ENCODE measurements at places on chromosomes 2 and 18. TPM values are rescaled to one million over a fixed set of nuclear protein-coding genes. Genes with fewer than 3 reads are reported as not detected.

DNA sequence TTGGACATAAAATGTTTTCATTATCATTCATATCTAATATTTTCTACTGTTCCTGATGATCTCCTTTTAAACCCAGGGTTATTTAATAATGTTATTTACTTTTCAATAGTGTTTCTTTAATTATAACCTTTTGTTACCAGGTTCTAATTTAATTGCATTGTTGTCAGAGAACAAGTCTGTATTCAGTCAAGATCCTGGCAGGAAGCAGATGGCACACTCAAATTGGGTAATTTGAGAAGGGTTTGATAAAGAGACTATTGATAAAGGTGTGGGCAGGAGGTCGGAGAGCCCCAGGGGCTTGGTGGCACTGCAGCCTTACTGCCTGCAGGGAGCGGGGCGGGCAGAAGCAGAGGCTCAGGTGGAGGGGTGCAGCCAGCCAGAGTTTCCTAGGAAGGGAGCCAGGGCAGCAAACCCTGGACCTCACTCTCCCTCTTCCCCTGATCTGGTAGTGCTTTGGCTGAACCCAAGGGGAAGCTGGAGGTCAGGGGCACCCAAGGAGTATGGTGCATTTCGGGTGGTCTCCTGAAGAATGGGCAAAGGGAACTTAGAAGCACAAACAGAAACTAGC, 2.3 kb upstream of the KIF1A start:
- DNase-seq: no peak
- H3K27ac ChIP-seq: no peak overlapping the region
- no peak overlapping the region for H3K4me3 ChIP-seq
- H3K27me3 ChIP-seq: peaks cover 100% of the 10 kb centered on the region
- no peaks in the 10 kb centered on the region for H3K36me3 ChIP-seq

GRCh38 chr2:27441958-27442919, at the start of gene KRTCAP3:
TSS of gene KRTCAP3 (plus strand) at chr2:27442381. CDS start at chr2:27442413, 32 bp downstream.
- H3K27me3 ChIP-seq: no peaks in the 10 kb centered on the region
- H3K4me1 ChIP-seq: peaks cover 13% of the 10 kb centered on the region
- peak within 1 kb of the TSS; percentile 77 for H3K27ac ChIP-seq
- peak; percentile 84 for DNase-seq

DNA sequence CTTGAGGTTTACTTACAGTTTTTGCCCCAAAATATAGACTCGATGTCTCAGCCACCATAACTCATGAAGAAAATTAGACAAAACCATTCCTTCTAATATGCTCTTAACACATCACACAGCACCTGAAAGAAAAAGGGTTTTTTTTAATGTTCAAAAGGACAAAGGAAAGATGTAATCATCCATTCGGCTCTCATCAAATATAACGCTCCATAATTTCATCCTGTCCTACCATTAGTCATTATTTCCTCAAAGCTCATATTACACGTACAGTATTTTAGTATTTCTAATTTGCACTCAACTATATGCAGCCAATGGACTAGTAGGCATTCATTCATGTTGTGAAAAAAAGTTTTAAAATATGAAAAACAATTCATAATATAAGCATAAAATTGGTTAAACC, 24.8 kb downstream of the ESCO1 start:
- no peak for DNase-seq
- H3K27me3 ChIP-seq: no peaks in the 10 kb centered on the region
- no peak overlapping the region for H3K4me3 ChIP-seq
- H3K4me1 ChIP-seq: no peaks in the 10 kb centered on the region
- H3K27ac ChIP-seq: no peak overlapping the region
- H3K36me3 ChIP-seq: no peaks in the 10 kb centered on the region

DNA sequence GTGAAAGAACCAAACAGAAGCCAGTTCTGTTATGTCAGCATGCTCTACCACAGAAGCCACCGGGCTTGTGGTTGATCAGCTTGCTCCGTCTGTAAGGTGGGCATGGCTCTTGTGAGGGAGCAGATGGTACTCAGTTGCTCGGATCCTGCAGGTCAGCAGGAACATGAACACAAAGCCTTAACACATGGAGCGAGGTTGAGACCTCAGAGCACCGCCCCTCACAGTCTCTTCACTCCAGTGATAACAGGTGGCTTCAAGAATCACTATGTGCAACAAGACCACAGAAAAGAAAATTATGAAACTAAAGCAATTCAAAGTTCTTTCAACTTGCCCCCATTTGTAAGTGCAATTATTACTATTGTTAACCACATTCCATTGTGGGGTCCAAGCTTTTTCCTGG, 72.1 kb downstream of the OSBPL6 start:
- no peak overlapping the region for H3K4me3 ChIP-seq
- H3K27ac ChIP-seq: no peak overlapping the region
- H3K36me3 ChIP-seq: no peaks in the 10 kb centered on the region
- H3K27me3 ChIP-seq: no peaks in the 10 kb centered on the region

DNA sequence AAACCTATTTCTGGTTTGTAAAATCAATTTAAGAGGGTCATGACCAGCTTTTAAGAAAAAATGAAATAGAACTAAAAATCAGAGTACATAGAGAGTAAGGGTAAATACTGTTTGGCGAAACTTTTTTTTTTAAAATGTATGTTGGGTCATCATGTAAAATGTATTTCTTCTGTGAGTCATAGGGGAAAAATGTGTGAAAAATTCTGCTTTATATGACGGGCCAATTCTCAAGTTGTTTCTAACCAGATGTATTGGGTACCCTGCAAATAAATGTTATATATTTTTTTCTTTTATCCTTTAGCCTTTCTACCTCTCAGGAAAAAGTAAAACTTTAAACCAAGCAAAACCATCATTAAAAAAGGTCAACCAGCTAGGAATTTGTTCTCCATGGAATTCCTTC, 13.9 kb downstream of the AFTPH start:
- no peaks in the 10 kb centered on the region for H3K27me3 ChIP-seq
- no peak overlapping the region for H3K27ac ChIP-seq
- no peak overlapping the region for H3K4me3 ChIP-seq
- DNase-seq: no peak
- H3K36me3 ChIP-seq: no peaks in the 10 kb centered on the region

- peaks cover 2% of the 10 kb centered on the region for H3K27me3 ChIP-seq
- no peak overlapping the region for H3K27ac ChIP-seq
- no peaks in the 10 kb centered on the region for H3K4me1 ChIP-seq
- no peak overlapping the region for H3K4me3 ChIP-seq
- H3K36me3 ChIP-seq: no peaks in the 10 kb centered on the region
Observed at GRCh38 chr2:238504181-238504931, 77.6 kb downstream of the ASB1 start.

GRCh38 chr2:202690321-202690900, 55.6 kb downstream of the FAM117B start:
- no peaks in the 10 kb centered on the region for H3K4me1 ChIP-seq
- H3K27ac ChIP-seq: no peak overlapping the region
- H3K36me3 ChIP-seq: no peaks in the 10 kb centered on the region
- no peaks in the 10 kb centered on the region for H3K27me3 ChIP-seq

DNA sequence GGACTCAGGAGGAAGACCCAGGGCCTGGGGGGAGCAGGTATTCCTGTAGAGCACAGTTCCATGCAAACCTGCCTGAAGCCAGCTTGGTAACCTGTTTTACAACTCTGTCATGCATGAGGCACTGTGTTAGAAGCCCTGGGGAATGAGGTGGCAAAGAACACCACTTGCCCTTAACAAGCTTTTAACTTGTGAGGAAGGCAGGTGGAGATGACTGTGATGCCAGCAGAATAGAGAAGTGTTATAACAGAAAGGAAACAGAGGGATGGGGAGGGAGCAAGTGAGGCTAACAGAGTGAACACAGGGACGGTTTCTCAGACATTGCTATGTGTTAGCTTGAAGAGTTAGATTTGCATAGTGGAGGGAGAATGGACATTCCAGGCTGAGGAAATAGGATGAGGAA, 11.5 kb upstream of the IL1A start:
- H3K27ac ChIP-seq: no peak overlapping the region
- no peak overlapping the region for H3K4me3 ChIP-seq
- H3K36me3 ChIP-seq: no peaks in the 10 kb centered on the region
- no peaks in the 10 kb centered on the region for H3K27me3 ChIP-seq

GRCh38 chr2:42906111-42906556, 113.8 kb upstream of the HAAO start:
- DNase-seq: no peak
- no peaks in the 10 kb centered on the region for H3K27me3 ChIP-seq
- H3K27ac ChIP-seq: peak overlapping the region; percentile 69
- H3K4me1 ChIP-seq: peaks cover 21% of the 10 kb centered on the region
- H3K4me3 ChIP-seq: no peak overlapping the region
- no peaks in the 10 kb centered on the region for H3K36me3 ChIP-seq

DNA sequence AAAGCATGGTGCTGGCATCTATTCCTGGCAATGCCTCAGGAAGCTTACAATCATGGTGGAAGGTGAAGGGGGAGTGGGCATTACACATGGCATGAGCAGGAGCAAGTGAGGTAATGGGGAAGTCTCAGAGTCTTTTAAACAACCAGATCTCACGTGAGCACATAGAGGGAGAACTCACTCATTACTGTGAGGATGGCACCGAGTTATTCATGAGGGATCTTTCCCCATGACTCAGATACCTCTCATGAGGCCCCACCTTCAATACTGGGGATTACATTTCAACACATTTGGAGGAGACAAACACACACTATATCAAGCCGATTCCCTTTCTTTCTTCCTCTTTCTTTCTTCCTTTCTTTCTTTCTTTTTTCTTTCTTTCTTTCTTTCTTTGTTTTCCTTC, 47.9 kb upstream of the FANCL start:
- no peak overlapping the region for H3K4me3 ChIP-seq
- no peaks in the 10 kb centered on the region for H3K36me3 ChIP-seq
- no peak overlapping the region for H3K27ac ChIP-seq
- H3K27me3 ChIP-seq: no peaks in the 10 kb centered on the region
- no peaks in the 10 kb centered on the region for H3K4me1 ChIP-seq

DNA sequence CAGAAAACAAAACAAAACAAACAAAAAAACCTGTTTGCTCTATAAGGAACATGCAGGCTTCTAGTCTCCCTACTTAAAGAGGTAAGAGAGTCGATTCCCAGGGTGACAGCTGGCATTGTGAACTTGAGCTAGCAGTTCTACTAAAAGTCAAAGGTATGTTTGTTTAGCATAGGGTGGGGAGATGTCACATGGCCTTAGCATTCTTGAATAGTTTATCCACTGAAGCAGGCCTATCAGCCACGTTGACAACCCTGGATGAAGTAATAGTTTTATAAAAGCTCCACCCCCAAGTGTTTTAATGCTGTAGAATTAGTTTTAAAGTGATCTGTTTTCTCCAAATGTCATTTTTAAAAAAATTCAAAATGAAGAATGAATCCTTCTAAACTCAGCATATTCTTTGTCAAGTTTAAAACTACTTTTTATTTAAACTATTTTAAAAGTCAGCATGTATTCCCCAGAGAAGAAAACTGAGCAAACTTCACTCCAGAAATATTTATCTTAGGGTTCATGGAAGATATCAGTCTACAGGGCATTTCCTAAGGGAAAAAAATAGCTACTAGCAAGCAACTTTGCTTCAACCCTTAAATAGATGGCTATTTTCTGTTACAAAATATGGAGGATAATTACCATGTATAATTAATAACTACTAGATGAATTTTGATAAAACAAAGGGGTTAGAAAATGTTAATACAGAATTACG, 1.7 kb downstream of the MYOM1 start:
- H3K4me3 ChIP-seq: no peak overlapping the region
- DNase-seq: peak; percentile 61
- peak overlapping the region; percentile 88 for H3K27ac ChIP-seq

GRCh38 chr18:2847317-2848246, 776 bp downstream of the EMILIN2 start:
- DNase-seq: no peak
- H3K27ac ChIP-seq: peak overlapping the region; percentile 58
- H3K4me1 ChIP-seq: peaks cover 17% of the 10 kb centered on the region
- no peaks in the 10 kb centered on the region for H3K36me3 ChIP-seq

DNA sequence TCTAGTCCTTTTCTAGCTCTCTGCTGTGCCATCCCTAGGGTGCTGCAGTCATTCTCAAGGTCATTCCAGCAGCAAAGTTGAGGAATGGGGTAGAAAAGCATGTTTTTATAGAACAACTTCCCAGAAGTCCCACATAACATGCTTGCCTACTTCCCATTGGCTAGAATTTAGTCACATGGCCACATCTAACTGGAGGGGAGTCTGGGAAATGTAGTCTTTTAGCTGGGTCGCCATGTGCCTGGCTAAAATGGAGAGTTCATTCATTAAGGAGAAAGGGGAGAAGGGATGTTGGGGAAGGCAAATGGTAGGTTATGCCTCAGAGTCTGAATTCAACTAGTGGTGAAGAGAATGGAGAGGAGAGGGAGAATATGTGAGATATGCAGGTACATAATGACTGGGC, 85.7 kb downstream of the SLC4A3 start:
- no peak for DNase-seq
- no peaks in the 10 kb centered on the region for H3K36me3 ChIP-seq
- no peak overlapping the region for H3K4me3 ChIP-seq
- H3K27me3 ChIP-seq: peaks cover 9% of the 10 kb centered on the region
- no peaks in the 10 kb centered on the region for H3K4me1 ChIP-seq

DNA sequence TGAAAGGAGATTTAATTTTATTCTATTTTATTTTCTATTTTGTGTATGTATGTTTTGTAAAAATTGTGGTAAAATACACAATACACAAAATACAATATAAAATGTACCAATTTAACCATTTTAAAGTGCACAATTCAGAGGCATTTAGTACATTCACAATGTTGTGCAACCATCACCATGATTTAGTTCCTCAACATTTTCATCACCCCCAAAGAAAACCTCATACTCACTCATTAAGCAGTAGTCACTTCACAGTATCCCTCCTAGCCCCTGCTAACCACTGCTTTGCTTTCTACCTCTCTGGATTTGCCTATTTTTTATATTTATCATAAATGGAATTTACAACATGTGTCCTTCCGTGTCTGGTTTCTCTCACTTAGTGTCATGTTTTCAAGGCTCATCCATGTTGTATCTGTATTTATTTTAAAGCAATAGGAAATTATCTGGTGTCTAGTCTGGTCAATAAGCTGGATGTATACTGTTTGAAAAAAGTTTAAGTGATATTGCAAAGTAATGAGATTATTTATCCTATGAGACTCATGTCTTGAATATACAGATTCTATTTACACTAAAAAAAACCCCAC, 77.9 kb upstream of the GLS start:
- no peak overlapping the region for H3K27ac ChIP-seq
- H3K27me3 ChIP-seq: no peaks in the 10 kb centered on the region
- no peak for DNase-seq

The ZC3H6 gene
- 9.4 TPM for total RNA-seq

The SLC16A14 gene
- 3.0 TPM for total RNA-seq

The ZNF514 gene
- total RNA-seq: 18.0 TPM

The CGREF1 gene
- total RNA-seq: 4.9 TPM

The ANKAR gene
- 25.7 TPM for total RNA-seq

The GPAT2 gene
- total RNA-seq: 3.7 TPM

The SCN9A gene
- 35.8 TPM for total RNA-seq

The AQP12A gene
- total RNA-seq: not detected

The ACTG2 gene
- 394 TPM for total RNA-seq

The CPO gene
- total RNA-seq: not detected
